ENCODE measurements at places on chromosomes 7 and 10.

- DNase-seq, result no peak
Measured at GRCh38 chr7:132881317-132881716, 200.6 kb downstream of the CHCHD3 start.

DNA sequence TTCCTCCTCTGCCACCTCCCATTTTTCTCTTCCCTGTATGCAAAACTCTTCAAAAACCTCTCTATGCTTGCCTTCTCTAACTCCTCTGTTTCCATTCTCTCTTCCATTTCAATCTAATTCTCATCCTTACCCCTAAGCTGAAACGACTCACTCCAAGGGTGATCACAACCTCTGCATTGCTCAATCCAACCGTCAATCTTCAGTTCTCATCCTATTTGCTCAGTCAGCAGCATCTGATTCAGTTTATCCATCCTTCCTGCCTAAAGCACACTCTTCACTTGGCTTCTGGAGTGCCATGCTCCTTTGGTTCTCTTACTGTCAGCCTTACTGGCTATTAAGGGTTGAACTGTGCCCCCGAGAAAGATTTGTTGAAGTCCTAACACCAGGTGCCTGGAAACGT, 163.5 kb upstream of the NEBL start:
- DNase-seq, result no peak

DNA sequence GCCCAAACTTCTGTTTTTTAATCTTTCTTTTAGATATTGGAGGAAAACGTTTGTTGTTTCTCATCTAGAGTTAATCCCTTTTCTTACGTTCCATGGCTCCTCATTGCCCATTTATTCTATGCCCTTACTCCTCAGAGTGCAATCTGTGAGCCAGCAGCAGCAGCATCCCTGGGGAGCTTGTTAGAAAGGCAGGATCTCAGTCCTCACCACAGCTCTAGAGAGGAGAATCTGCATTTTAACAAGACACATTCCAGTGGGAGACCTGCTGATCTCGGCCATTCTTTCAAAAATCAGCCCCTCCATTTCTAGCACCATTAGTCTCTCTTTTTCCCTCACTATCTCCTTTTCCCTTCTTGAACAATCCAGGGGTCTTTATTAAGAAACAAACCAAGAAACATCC, 84.4 kb upstream of the NOBOX start:
- DNase-seq, result no peak

- no peak for DNase-seq
Measured at GRCh38 chr10:49628599-49628998, 14.8 kb downstream of the CHAT start.

- DNase-seq, result no peak
Measured at GRCh38 chr7:137904833-137905232, 58.1 kb upstream of the DGKI start.

GRCh38 chr10:121326905-121327304, 271.3 kb downstream of the FGFR2 start:
- no peak for DNase-seq
